ENCODE measurements at places on chromosomes 11 and 22.

GRCh38 chr11:67665541-67666302 lies 8.7 kb downstream of the ALDH3B2 start:
- DNase-seq = no peak

- DNase-seq = no peak
Observed at GRCh38 chr11:113417428-113417827, 29.8 kb downstream of the ANKK1 start.

- DNase-seq = no peak
Observed at GRCh38 chr11:59216641-59217564, 4.2 kb upstream of the MPEG1 start.

DNA sequence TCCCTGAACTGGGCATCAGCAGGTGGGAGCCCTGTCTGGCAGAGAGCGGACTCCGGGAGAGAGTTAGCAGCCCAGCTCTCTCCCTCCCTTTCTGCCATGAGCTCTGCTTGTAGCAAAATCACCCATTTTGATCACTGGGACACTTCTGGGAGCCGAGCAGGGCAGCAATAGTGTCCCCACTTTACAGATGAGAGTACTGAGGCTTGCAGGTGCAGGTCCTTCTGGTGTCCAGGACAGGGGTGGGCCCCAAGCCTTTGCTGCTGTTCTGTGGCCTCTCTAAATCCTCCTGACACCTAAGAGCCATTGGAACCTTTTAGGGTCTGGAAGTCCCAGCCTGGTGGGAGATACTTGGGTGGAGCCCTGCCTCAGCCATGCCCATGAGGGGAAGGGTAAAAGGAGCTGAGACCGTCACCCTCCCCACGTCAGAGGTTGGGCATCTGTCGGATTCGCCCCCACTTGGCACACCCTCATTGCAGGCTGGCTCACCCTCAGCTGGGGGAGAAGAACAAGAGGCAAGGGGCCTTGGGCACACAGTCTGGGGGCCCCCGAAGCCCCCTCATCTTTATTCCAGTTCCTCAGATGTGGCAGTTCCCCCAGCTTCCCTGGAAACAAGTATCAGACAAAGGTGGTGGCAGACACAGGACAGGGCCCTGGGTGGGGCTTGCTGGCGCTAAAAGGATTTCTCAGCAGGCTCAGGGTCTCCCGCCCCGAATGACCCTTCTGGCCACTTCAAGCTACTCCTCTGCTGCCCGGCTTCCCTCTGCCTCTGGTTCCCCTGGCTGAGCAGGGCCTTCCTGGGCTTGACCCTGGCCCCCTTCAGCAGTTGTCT lies 4.5 kb downstream of the RIN1 start:
- no peak for DNase-seq

Data from AG09309 (cell line).